ENCODE measurements at places on chromosomes 6 and 20.
A peak's percentile ranks its signal among the peaks of the same experiment; 100 is the strongest.

DNA sequence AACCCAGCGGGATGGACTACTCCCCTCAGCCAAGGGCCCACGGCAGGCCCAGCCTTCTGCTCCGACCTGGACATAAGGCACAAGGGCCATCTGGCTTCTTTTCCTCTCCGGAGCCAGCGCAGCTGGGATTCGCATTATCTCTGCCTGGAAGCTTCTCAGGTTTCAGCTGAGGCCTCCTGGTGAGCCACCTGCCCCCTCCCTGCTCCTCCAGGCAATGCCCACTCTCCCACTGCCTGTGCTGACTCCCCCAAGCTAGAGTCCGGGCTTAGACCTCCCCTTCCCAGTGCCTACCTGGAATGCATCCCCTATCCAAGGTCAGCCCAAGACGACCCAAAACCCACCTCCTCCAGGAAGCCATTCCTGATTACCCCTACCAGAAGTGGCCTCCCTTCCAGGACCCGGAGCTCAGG lies 60.7 kb downstream of the EZR start:
- DNase-seq: peak; percentile 93

GRCh38 chr20:60653111-60653845 lies 598.8 kb upstream of the CDH4 start:
- no peak for DNase-seq

DNA sequence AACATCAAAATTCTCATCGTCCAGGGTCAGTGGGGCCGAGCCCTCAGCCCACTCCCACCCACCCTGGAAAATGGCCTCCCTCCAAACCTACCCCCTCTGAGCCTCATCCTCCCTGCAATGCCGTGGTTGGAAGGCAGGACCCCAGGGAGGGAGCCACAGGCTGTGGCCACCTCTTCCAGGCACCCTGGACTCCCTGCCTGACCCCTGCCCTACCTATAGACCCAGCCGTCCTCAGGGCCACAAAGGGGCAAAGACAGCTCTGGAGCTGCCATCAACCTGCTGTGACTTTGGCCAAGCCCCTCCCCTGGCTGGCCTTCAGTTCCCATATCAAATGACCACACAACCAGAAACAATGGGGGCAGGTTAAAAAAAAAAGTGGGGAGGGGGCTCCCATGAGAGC lies 2.3 kb upstream of the UCKL1 start:
- DNase-seq: no peak

DNA sequence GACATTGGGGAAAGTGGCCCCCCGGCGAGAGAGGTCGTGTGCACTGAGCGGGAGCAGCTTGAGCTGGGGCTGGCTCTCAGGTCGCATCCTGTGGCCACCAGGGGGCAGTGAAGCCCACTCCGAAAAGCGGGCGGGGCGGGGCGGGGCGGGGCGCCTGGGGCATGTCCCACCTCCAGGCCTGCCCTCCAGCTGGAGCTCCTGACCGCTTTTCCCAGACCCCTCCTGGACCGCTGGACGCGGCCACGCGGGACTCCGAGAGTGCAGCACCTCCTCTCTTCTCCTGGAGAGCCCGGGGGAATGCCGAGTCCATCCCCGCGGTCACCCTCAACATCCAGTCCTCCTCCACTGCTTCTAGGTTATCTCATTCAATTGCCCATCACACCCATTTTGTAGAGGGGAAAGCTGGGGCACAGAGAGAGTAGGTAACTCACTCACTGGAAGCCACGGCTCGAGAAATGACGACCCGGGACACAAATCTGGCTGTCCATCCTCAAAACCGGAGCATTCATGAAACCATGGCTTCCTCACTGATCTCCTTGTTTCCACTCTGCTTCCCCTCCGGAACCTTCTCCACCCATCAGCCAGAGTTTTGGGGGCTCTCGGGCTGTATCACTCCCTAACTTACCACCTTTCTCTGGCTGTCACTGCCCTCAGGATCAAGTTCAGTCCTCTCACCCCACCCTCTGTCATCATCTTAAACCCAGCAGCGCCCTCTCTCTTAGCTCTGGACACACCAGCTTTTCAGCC lies 24.1 kb downstream of the COX4I2 start:
- peak; percentile 71 for DNase-seq

DNA sequence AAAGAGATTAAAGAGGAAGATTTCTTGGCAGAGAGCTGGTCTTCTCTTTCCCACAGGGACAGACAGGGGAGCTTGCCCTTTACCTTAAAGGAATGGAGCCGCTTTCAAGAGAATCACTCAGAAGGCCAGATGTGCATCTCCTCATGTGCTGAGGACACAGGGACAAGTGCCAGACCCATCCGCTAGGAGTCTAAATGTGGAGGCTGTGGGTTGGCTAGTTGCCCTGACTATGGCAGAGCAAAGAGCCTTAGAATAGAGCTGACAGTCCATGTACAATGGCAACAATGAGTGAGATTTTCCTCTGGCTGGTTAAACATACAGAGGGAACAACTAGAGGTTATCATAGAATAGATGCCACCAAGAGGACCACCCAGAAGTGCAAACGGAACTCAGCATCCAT lies 7.3 kb upstream of the DOK5 start:
- DNase-seq: no peak

DNA sequence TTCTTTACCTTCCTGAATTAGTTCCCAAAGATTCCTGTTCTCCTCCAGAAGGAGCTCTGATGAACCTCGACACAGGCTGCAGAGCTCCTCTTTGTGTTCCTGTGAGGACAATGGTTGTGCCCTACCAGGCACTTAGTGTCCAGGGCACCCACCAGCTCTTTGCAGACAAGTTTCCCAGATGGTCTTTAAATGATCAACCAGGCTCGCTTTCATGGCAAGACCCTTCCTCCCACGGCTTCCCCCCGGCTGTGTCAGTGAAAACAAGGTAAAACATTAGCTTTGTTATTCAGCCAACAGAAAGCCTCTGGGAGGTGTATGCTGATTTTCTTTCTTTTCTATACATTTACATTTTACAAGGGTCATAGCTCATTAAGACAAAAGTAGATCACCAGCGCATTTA lies 32.3 kb upstream of the CNKSR3 start:
- no peak for DNase-seq

DNA sequence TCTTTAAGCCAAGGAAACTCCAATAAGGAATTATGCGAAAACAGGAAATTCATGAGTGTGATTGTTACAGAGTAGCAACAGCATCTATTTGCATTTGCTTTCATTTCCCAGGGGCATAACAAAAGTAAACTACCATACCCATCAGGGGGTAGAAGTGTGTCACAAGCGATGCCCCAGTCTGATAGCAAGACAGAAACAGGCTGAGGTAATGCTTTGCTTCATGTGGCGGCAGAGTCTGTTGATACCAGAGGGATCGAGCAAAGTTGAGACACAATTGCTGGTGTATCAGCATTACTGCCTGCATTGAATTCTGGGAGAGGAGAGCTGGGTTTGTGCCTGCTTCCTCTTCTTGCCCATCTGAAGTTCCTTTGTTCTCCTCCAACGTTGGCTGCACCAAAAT lies 51.2 kb upstream of the LYRM2 start:
- no peak for DNase-seq

DNA sequence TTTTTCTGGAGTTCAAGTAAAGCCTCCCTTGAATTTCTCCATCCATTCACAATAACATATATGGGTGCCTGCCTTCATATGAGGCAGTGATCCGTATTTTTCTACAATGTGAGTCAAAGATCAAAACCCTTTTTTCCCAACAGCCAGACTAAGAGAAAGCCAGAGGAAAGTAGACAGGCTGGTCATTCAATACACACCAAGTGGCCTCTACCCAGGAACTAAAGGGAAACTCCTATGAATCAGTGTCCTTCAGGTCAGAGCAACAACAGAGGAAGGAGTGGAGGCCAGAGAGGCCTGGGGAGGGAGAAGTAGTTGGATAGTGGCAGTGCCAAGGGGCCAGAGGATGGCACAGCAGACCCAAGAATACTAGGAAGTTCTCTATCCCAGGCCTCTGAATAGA lies 23.8 kb downstream of the SIM1 start:
- DNase-seq: no peak

- no peak for DNase-seq
Measured at GRCh38 chr20:23870461-23870860, 9.1 kb downstream of the CST5 start.

GRCh38 chr20:51183451-51183850 lies 160.5 kb upstream of the KCNG1 start:
- DNase-seq: no peak

DNA sequence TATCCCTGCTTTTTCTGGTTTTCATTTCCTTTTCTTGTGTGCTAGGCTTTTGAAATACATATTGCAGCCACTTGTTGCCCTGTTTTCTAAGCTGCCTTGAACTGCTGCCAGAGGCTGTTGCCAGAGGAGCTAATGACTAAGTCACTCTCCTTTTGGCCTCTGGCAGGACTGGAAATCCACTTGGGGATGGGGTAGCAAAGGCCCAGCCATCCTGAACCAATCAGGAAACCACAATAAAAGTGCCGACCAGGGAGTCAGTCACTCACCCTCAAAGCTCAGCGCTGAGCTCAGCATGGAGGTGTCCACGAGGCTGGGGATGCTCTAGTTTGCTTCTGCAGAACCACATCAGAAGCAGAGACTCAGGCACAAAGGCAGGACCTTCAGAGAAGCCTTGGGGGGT lies 813.0 kb downstream of the DHX35 start:
- no peak for DNase-seq

DNA sequence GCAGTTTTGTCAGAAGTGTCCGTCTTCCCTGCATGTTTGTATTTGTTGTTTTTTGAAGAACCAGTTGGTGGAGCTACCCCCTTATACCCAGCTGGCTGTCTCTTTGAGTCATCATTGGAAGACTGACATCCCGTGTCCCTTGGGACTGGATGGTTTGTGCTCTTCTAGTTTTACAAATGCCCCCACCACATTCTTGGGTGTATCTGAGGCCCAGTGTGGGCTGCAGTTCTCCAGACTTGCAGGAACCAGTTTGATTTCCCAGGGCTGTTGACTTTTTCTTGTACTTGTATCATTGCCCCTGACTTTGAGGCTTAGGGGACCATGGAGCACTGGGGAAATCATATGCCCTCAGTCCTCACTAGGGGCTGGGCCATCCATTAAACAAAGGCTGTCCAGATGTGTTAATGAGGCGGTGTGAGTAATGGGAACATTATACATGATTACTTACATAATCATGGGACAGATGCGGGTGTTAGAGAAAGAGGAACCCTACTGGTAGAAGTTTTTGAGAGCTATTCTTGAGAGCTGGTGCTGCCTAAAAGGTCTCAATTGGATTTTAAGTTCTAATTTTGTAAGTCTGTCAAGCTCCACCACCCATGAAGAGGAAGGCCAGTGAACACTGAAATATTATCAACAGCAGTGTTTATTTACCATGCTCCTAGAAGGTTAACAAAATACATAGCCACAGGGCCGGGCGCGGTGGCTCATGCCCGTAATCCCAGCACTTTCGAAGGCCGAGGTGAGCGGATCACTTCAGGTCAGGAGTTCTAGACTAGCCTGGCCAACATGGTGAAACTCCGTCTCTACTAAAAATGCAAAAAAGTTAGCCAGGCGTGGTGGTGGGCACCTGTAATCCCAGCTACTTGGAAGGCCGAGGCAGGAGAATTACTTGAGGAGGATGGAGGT lies 8.5 kb downstream of the JARID2 start:
- DNase-seq: no peak

DNA sequence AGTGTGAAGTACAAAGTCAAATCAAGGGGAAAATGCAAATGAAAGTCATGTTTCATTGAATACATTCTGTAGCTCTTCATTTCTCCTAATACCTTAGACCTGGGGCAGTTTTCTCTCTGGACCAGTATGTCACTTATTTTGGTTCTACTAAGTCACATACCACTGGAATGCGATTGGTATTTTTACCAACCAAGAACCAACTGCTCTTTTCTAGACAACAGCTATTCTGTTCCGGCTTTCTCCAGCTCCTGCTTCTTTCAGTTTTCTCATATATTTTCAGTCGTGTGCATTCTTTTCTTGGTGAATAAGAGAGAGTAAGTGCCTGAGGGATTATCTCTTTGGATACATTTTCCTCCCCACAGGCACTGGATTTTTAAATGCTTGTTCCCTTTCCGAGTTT lies 39.2 kb upstream of the SPACA1 start:
- no peak for DNase-seq

DNA sequence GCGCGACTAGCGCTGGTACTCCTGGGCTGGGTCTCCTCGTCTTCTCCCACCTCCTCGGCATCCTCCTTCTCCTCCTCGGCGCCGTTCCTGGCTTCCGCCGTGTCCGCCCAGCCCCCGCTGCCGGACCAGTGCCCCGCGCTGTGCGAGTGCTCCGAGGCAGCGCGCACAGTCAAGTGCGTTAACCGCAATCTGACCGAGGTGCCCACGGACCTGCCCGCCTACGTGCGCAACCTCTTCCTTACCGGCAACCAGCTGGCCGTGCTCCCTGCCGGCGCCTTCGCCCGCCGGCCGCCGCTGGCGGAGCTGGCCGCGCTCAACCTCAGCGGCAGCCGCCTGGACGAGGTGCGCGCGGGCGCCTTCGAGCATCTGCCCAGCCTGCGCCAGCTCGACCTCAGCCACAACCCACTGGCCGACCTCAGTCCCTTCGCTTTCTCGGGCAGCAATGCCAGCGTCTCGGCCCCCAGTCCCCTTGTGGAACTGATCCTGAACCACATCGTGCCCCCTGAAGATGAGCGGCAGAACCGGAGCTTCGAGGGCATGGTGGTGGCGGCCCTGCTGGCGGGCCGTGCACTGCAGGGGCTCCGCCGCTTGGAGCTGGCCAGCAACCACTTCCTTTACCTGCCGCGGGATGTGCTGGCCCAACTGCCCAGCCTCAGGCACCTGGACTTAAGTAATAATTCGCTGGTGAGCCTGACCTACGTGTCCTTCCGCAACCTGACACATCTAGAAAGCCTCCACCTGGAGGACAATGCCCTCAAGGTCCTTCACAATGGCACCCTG lies 1.6 kb downstream of the TPBG start:
- no peak for DNase-seq

GRCh38 chr6:156943816-156944215 lies 166.6 kb downstream of the ARID1B start:
- DNase-seq: no peak

DNA sequence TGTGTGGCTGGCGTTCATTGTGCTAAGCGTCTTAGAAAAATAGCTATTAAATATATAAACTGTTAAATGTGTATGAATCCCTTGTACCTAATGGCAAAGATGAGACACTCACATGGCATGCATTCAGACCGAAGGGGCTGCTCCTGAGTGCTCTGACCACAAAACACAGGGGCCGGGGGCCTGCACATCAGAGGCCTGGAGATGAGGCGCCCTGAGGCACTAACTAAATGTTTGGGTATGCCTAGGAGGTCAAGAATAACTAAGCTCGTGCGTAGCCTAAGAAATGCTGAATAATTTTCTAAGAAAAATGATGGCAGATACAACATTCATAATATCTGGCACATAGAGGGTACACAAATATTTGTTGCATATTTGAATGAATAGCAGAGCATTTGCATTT lies 92.5 kb downstream of the PSMB1 start:
- DNase-seq: no peak

- DNase-seq: no peak
Measured at GRCh38 chr20:25076731-25077609, 5.0 kb downstream of the VSX1 start.

DNA sequence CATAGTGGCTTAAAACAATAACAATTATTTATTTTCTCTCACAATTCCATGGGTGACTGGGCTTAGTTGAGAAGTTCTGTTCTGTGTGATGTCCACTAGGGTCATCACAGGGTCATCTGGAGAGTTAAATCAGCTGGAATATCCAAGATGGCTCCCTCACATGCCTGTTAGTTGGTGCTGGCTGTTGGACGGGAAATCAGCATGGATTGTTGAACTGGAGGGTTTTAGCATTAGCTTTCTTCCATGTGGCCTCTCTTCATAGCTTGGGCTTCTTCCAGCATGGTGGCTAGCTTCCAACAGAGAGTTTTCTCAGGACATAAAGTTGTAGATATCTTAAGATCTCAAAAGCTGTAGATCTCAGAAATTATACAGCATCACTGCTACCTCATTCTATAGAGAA lies 19.6 kb downstream of the MARCKS start:
- DNase-seq: no peak
